ENCODE measurements at places on chromosomes 6 and 20. TPM values are rescaled to one million over a fixed set of nuclear protein-coding genes. Genes with fewer than 3 reads are reported as not detected.

Gene LAMP5
- 0.03 TPM for polyA plus RNA-seq

Gene RSPH9
- polyA plus RNA-seq, result 0.22 TPM

Gene TFAP2C
- polyA plus RNA-seq, result 0.14 TPM

Gene ZNF76
- polyA plus RNA-seq, result 17.2 TPM

Gene GPX6
- not detected for polyA plus RNA-seq

Gene IL17F
- not detected for polyA plus RNA-seq

Gene MAVS
- 19.9 TPM for polyA plus RNA-seq

Gene LRP11
- 10.7 TPM for polyA plus RNA-seq

Gene IDH3B
- 116 TPM for polyA plus RNA-seq

Gene WFDC5
- polyA plus RNA-seq, result not detected

Gene RNF217
- polyA plus RNA-seq, result 7.8 TPM

Gene SLC16A10
- polyA plus RNA-seq, result 2.4 TPM

Gene RBM24
- polyA plus RNA-seq, result 3.3 TPM

Gene TEAD3
- 4.7 TPM for polyA plus RNA-seq

Gene ANKRD6
- polyA plus RNA-seq, result 4.1 TPM

Gene UFL1
- polyA plus RNA-seq, result 13.3 TPM

Gene MATN4
- not detected for polyA plus RNA-seq

Gene BPIFB4
- polyA plus RNA-seq, result not detected

Gene CGA
- polyA plus RNA-seq, result not detected

Gene SLC22A1
- 0.15 TPM for polyA plus RNA-seq

Gene AGER
- polyA plus RNA-seq, result 2.6 TPM

Gene CDH26
- polyA plus RNA-seq, result 0.22 TPM

Gene MAP1LC3A
- polyA plus RNA-seq, result 24.8 TPM

Gene SLC17A2
- not detected for polyA plus RNA-seq

Gene SPATS1
- not detected for polyA plus RNA-seq

Gene ARFGEF3
- polyA plus RNA-seq, result 0.45 TPM

Gene FOXQ1
- 0.34 TPM for polyA plus RNA-seq

Gene TFAP2A
- 0.56 TPM for polyA plus RNA-seq

Gene CTCFL
- polyA plus RNA-seq, result 0.04 TPM

Gene GCM1
- polyA plus RNA-seq, result 0.10 TPM

Gene TP53TG5
- not detected for polyA plus RNA-seq

Gene PRELID3B
- 16.3 TPM for polyA plus RNA-seq

Gene TPBG
- 10.7 TPM for polyA plus RNA-seq

Gene C6orf163
- polyA plus RNA-seq, result 0.34 TPM

Gene SLC35F1
- 0.17 TPM for polyA plus RNA-seq
